Activated effector memory CD4-positive, alpha-beta T cell treated with anti-CD3 and anti-CD28 coated beads, Interleukin-2, amount 50 U/mL, for 16 hours (primary cell): ENCODE measurements at places on chromosomes 4 and X.

DNA sequence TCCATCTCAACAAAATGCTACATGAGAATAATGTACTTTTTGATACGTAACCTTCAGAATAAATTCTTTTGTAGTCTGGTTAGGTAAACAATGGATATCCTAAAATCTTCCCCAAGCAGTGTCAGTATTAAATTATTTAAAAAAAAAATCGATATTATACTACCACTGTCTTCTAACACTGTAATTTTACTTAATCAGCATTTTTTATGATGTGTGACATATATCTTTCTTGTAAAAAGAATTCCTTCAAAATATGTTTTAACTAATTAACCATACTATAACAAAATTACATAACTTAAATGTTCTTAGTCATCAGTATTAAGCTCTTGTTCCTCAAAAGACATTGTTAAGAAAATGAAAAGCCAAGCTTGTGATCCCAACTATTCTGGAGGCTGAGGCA, 12.5 kb downstream of the OTUD4 start:
- DNase-seq: no peak

- no peak for DNase-seq
These were observed 59.3 kb downstream of the AMMECR1 start for GRCh38 chrX:110258552-110258951.

DNA sequence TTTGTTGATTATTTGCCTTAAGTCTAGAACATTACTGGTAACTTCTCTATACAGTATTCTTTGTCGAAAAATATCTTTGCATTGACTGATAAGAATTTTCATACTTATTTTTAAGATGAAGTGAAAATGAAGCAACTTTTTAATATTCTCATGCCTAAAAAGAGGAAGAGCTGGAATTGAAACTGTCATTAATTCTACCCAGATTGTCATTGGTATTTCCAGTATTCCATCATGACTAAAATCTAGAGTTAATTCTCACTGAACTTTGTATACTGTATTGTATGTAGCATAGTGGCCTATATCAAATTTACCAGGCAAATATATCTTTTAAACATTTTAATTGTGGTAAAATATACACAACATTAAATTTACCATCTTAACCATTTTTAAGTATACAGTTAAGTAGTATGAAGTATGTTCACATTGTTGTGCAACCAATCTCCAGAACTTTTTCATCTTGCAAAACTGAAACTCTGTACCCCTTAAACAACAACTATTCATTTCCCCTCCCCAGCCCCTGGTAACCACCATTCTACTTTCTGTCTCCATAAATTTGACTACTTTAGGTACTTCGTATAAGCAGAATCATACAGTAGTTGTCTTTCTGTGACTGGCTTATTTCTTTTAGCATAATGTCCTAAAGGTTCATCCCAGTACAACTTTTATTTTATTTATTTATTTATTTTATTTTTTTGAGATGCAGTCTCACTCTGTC, 24.3 kb upstream of the ZNF41 start:
- no peak for DNase-seq

DNA sequence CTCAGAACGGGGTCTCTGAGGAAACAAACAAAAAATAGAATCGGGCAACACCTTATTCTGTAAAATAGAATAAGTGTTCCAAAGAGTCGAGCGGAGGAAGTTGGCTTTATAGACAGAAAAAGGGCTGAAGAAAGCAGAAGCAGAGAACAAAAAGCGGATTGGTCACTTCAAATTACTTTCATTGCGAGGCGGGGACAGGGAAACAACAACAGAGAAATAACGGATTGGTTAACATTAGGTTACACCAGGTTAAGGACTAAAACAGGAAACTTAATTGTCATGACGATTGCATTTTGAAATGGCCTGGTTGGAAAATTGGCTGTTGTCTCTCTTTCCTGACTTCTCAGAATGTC, 433 bp upstream of the COQ2 start:
- no peak for DNase-seq

GRCh38 chr4:1300466-1301455, 11.1 kb downstream of the MAEA start:
- DNase-seq: peak; percentile 19
